Activated CD4-positive, alpha-beta T cell treated with anti-CD3 and anti-CD28 coated beads, Interleukin-2, Interleukin-6, amounts not matched to agents 100 ng/mL and 50 ng/mL, durations not matched to agents 16 hours and 8 hours (primary cell): ENCODE measurements at places on chromosomes 16 and 17.

- no peak for DNase-seq
Measured at GRCh38 chr16:86215233-86215978, 294.9 kb upstream of the FOXF1 start.

GRCh38 chr17:9913476-9913875 lies 8.4 kb upstream of the RCVRN start:
- DNase-seq = no peak

GRCh38 chr16:88758944-88759244 lies 26.1 kb downstream of the PIEZO1 start:
- no peak for DNase-seq

GRCh38 chr17:57097832-57098421 lies 12.9 kb downstream of the AKAP1 start:
- no peak for DNase-seq

GRCh38 chr17:58249270-58250133 lies 11.1 kb downstream of the LPO start:
- DNase-seq = peak; percentile 82

DNA sequence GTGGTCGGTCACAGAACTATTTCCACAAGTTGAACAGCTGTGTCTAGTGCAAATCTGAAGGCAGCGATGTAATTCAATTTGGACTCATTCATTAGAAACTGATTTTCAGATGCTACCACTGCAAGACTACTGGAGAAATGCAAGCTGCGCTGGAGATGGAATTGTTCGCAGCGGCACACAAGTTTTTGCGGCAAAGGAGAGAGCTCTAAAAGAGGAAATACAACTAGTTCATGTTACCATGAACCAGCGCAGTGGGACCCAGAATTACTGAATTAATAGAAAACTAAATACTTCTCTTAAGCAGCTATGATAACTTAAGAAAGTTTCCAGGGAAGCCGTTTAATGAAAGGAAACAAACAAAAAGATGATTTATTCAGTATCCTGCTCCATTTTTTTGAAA lies 1.9 kb downstream of the CREBBP start:
- DNase-seq = no peak

- no peak for DNase-seq
Measured at GRCh38 chr16:3274490-3274889, 8.8 kb upstream of the ZNF263 start.

DNA sequence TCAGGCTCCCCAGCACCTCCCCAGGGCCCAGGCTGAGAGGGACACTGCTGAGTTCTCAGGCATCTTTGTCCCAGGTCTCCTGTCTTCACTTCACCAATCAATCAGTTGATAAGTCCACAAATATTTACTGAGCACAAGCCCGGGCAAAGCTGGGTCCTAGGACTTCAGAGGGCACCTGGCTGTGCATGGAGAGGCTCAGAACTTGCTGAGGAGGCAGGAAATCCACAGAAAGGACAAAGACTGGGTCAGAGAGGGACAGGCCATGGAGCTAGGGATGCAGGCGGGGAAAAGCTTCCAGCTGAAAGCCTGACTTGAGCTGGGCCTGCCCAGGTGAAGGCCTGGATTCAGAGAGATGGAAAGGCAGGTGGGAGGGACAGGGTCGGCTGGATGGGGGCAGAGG lies 33.2 kb upstream of the C1QL1 start:
- no peak for DNase-seq

DNA sequence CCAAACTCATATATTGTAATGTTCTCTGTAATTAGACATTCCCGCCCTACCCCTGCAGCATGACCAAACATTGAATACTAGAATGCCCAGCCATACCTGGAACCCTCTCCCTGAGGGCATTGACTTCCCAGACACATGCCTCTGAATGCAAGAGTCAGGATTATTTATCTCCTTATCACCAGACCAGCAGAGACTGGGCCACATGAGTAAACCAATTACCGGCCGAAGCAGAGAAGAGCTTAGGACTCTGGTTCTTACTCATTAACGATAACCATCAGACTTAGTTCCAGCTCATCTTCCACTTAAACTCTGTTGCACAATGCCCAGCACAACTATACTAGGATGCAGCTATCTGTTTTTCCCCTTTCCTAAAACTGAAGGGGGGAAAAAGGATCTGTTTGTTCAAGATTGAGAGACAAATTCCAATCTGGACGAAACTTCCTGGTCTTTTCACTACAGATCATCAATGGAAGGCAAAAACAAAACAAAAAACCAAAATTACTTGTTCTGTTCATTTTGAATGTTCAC lies 88.2 kb upstream of the CORO6 start:
- DNase-seq = no peak

DNA sequence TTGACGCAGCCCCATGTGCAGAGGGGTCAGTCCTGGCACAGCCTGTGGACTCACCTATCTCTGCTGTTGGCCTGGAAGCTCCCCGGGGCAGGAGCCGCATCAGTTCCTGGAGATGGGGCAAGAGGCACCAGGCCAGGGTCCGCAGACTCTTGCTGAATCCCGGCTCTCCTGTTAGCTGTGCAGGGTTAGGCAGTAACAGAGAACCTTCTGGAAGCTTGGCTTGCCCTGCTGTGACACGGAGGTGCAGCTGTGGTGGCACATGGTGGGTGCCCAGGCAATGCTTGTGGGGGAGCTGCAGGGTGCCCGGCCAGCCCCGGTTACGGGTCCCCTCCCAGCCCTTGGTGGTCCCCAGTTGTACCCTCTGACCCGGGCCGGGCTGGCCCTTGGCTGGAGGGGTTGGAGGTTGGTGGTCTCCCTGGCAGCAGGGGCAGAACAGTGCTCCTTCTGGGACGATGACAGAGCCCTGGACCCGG lies 26.0 kb upstream of the ZNF469 start:
- DNase-seq = no peak

DNA sequence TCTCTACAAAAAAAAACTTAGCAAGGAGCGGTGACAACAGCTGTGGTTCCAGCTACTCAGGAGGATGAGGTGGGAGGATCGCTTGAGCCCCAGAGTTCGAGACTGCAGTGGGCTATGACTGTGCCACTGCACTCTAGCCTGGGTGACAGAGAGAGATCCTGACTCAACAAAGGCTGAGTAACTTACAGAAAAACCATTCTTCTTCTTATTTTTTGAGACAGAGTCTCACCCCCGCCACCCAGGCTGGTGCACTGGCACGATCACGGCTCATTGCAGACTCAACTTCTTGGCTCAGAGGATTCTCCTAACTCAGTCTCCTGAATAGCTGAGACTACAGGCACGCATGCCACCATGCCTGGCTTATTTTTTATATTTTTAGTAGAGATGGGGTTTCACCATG lies 56.0 kb downstream of the CYB5D2 start:
- no peak for DNase-seq

- no peak for DNase-seq
Measured at GRCh38 chr16:60346256-60346655, 1612.1 kb upstream of the GOT2 start.

- no peak for DNase-seq
Measured at GRCh38 chr17:58228679-58229078, 9.6 kb upstream of the MKS1 start.

DNA sequence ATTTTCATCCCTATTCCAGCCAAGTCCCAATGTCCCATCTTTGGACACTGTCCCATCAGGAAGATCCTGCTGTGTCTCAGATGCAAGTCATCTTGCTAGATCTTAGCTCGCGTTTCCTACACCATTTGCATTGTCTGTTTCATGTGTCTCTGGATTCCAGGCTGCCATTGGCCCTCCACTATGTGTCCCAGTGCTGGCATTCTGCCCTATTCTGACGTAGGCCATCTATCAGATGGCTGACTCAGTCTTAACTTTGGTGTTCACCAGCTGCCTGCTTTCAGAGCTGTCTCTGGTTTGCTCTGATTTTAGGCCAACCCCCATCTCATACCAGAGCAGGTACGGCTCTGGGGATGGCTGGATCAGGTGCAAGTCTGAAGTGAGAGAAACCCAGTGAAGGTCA lies 300.9 kb upstream of the ASIC2 start:
- no peak for DNase-seq
